ENCODE measurements at places on chromosomes 1 and 21.
A peak's percentile ranks its signal among the peaks of the same experiment; 100 is the strongest.

- DNase-seq, result peak; percentile 72
Measured at GRCh38 chr1:109617291-109617801, 2.1 kb downstream of the GNAT2 start.

DNA sequence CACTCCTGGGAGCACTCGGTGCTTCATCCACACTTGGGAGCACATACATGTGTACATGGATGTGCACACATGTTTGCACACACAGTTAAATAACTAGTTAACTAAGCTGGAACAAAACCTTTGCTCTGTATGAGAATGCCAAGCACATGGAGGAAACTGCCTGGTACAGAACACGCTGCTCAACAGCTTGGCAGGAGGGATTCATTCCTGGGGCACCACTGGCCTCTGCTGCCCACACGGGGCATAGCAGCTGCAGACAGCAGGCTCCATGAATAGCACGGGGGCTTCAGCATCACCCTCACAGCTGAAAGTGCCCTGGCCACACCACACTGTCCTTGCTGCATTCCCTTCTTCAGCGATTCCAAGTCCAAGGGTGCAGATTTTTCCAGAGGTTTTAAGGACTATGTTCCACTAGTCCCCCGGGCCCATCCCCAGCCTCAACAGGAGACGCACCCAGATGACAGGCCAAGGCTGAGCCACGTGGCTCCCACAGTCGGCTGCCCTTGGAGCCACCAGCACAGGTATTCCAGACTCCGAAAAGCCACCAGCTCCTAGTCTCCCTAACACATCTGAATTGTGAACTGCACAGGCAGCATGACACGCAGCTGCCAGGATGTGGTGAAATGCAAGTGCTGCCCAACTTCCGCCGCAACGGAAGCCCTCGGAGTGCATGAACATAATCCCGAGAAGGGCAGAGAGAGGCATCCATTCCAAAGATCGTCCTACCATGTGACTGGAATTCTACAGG is 16.9 kb downstream of the NPHP4 start:
- peak; percentile 36 for DNase-seq

DNA sequence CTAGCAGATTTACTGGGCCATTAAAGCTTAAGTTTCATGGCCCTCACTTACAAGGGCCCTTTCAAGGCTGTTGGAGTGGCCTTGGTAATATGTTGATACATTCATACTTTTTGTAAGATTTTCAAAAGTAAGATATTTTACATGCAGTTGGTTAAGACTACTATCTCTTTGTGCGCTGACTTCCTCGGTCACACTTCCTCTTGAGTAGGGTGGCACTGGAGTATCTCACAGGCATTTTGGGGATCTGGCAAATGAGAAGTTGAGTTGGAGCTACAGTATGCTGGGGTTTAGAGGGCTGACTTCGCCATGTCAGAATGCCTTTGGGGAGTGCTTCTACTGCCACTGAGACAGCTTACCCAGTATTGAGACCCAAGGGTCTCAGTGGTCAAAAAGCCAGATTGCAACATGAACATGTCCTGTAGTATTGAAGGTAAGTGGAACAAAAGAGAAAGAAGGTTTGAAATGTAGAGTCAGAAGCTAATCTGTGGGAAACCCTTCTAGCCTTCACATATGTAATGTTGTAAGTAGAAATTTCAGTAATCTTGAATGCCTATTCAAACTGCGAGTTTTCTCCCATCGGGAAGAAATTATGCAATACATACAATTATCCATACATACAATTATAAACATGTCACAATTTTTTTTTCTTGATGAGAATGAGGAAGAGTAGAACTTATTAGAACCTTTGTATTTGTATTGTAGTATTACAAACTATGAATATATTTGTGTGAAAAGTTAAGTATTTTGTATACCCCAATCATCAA is 32.3 kb upstream of the RALGPS2 start:
- DNase-seq, result no peak

DNA sequence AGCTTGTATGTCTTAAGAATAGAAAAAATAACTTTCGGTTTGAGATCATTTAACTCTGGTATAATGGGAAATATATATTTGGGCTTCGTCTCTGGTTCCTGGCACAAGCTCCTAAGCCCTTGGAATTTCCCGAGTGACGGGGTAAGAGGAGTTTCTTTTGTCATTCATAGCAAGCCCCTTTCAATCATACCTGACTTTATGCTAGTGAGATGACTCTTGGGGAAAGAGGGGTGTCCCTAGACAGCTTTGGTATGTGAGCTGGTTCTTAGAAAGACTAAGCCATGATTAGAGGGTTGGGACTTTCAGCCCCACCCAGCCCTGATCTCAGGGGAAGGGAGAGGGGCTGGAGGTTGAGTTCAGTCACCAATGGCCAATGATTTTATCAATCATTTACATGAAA is 13.9 kb upstream of the MTARC1 start:
- DNase-seq, result no peak

GRCh38 chr21:18840239-18840638 is 436.7 kb upstream of the TMPRSS15 start:
- DNase-seq, result peak; percentile 4

GRCh38 chr1:94321662-94322061 is 84.3 kb upstream of the ARHGAP29 start:
- no peak for DNase-seq

- no peak for DNase-seq
Measured at GRCh38 chr1:226953175-226953800, 13.2 kb downstream of the COQ8A start.

GRCh38 chr1:111141245-111142220 is 1.5 kb downstream of the CEPT1 start:
- DNase-seq, result no peak

All from astrocyte of the cerebellum (primary cell).